ENCODE measurements at places on chromosomes 2 and 18.

DNA sequence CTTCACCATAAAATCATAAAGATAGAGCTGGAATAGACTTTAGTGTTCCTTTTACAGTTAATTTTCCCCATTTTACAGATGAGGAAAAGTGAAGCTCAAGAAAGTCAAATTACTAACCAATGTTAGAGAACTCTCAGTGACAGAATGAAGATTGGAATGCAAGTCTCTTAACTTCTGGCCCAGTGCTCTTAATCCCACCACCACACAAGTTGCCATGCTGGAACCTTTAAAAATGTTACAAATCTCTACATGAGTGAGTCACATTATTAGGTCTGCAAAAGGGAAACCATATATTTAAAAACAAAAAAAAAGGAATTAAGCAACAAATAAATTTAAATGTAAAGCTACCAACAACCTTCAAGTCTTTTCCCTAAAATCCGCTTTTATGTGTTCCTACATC lies 3.5 kb downstream of the NCKAP1 start:
- no peak for DNase-seq

GRCh38 chr18:6757931-6758330 lies 28.4 kb downstream of the ARHGAP28 start:
- no peak for DNase-seq

GRCh38 chr2:114010001-114010400 lies 120.1 kb downstream of the ACTR3 start:
- no peak for DNase-seq

DNA sequence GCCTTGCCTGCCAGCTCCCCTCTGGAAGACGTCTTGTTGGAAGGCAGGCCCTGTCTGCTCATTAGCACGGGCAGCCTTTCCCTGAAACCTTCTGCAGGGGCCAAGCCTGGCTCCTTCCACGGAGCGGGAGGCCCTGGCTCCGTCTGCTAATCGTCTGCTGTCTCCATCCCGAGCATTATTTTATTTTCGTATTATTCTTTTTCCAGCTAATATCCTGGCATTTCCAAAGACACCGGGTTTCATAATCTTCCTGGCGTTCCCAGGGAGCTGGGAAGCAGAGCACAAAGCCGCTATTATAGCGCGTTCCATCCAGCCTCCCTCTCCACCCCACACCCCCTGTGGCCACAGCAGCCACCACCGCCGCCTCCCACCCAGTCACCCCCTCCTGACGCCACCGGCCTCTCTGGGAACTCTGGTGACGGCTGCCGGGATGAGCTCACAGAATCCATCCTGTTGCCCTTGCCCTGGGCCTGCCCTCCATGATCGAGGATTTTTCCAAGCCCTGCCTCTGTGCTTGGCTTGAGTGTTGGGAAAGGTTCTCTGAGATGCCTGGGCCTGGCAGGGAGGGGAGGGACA lies 125.5 kb downstream of the DYSF start:
- DNase-seq = no peak

DNA sequence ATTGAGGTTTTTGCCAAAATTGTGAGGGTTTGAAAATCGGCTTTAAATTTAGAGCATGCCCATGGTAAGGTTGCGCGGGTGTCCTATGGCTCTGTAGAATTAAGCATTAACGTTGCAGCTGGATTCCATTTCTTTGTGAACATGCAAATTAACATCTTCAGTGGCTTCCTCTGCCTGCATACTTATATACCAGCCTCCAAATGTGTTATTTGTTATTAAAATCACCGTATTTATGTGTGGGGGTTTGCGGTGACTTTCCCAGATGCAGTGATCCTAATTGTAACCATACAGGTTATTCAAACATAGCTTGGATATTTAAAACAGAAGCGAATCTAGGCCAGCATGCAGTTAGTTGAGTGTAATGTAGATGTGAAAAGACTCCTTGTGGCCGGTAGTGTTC lies 80.2 kb downstream of the TGOLN2 start:
- DNase-seq = no peak

GRCh38 chr2:220441404-220441803 lies 814.0 kb downstream of the SLC4A3 start:
- no peak for DNase-seq
